Activated naive CD4-positive, alpha-beta T cell treated with anti-CD3 and anti-CD28 coated beads for 36 hours (primary cell): ENCODE measurements at places on chromosomes 16 and 17.

GRCh38 chr16:66580605-66581209 is 1.4 kb downstream of the CMTM2 start:
- no peak for DNase-seq

DNA sequence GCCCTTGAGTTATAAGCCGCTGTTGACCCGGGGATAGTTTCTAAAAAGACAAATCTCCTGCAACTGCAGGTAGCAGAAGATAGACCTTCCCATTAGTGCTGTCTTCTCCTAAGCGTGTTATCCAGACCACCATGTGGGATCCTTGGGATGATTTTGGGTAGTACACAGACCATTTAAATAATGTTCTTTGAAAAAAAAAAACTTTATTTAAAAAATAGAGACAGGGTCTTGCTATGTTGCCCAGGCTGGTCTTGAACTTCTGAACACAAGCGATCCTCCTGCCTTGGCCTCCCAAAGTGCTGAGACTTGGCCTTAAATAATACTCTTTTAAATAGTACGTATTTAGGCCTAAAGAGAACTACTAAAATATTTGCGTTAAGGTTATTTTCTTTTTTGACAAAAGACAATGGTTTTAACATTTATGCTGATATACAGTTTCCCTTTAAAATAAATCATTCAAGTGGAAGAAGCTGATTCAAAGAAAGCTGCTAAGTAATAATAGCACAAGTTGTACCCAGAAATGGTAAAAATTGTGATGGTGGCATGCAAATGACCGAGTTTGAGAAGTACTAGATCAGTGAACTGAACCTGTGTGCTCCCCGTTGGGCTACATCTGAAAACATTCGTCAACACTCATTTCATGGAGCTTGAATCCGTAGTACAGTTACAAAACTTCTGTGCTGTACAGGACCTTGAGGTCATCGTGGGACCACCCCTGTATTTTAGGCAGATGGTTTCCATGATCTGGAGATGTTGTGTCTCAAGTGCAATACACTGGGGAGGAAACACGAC is 24.0 kb downstream of the SMARCE1 start:
- DNase-seq: no peak

DNA sequence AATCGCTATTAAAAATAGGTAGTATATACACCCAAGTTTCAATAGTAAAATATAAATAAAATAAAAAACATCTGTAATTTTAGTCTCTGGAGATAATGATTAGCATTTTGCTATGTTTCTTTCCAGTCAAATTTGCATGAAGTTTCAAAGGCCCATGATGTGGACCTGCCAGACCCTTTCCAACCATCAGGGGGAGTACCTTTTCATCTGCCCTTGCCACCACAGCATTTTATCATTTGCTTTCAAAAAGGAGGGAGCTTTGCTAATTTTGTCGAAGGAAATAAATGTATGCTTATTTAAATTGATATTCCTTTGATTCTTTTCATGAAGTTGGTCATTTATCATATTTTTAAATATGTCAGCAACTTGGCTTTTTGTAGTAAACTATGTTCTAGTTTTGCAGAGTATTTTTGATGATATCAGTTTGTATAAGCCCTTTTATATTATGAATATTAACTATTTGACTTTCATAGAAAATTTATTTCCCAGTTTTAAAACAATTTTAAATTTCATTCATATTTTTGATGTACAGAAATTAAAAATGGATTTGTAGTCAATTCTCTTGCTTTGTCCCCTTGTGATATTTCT is 115.2 kb upstream of the NETO2 start:
- DNase-seq: peak; percentile 15

DNA sequence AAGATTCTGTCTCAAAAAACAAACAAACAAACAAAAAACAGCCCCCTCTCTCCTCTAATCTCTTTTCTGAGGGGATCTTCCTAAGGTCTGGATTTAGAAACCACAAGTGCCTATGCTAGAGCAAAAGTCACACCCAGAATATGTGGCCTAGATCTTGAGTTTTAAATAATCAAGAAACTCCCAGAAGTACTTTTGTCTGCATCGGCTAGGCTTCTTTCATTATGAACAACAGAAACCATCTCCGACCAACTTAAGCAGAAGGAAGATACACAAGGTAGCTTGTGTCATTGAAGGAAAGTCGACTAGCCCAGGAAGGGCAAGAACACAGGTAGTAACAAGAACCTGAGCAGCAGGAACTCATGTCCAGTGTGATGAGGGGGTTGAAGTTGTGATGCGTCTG is 73.9 kb upstream of the KIFC3 start:
- DNase-seq: no peak

DNA sequence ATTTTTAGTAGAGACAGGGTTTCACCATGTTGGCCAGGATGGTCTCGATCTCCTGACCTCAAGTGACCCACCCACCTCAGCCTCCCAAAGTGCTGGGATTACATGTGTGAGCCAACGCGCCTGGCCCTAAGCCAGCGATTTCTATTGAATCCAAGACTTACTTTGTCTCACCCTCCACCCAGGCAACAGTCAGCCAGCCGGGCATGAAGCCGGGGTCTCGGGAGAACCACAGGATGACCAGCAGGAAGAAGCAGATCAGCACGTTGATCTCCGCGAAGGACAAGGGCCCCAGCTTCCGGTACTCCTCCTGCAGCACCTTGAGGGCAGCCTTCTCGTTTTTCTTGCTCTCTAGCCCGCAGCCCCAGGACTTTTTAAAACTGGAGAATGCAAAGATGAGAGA is 17.6 kb downstream of the SLC13A5 start:
- no peak for DNase-seq

DNA sequence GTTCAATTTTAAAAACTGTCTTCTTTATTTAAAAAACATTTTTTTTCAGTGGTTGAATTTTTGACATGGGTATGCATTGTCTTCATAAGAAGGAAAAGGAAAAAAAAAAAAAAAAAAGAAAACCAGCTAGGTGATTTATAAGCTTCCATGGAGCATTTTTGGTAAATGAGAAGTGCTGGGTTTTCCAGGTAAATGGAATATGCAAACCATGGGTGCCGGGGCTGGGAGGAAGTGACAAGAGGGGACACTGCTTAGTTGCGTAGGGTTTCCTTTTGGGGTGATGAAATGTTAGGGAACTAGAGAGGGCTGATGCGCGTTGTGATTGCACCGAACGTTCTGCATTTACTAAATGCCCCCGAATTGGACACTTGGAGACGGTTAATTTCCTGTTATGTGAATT is 217.4 kb upstream of the FOXF1 start:
- DNase-seq: no peak

GRCh38 chr16:50401355-50401754 is 32.6 kb upstream of the BRD7 start:
- DNase-seq: no peak

DNA sequence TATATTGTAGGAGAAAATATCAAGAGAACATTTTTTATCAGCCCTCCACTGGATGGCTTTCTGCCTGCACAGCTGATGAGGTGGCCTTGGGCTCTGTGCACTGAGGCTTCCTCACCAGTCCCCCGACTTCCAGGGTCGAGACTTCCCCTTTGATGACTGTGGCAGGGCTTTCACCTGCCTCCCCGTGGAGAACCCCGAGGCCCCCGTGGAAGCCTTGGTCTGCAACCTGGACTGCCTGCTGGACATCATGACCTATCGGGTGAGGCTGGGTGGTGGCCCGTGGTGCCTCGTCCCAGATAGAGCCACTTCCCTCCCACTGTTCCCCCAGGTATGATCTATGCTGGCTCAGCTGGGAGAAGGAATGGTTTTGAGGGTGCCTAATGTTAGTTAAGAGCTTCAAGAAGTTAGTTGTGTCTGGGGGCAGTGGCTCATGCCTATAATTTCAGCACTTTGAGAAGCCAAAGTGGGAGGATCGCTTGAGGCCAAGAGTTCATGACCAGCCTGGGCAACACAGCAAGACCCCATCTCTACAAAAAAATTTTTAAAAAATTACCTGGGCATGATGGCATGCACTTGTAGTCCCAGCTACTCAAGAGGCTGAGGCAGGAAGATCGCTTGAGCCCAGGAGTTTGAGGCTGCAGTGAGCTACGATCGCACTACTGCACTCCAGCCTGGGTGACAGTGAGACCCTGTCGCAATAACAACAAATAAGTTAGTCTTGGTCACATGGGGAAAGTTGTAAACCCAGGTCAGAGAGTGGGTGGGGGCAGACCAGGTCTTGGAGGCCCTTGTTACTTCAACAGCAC is 11.8 kb downstream of the FCSK start:
- no peak for DNase-seq

DNA sequence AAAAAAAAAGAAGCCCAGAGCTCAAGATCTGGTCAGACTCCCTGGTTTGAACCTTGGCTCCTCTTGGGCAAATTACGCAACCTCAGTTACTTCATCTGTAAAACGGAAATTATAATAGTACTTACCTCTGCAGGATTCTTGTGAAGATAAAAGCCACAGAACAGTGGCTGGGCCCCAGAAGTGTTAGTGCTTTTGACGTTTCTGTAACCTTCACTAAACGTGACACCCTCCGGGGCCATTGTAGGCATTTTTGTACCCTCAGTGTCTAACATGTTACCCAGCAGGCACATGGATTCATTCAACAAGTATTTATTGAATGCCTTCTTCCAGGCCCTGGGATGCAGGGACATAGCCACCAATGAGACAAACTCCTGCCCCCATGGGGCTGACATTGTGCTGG is 58.0 kb downstream of the PITPNC1 start:
- DNase-seq: peak; percentile 87

- DNase-seq: no peak
Measured at GRCh38 chr16:88754912-88755744, 29.9 kb downstream of the PIEZO1 start.

- DNase-seq: no peak
Measured at GRCh38 chr17:8053600-8053999, 14.7 kb downstream of the ALOX15B start.

- DNase-seq: no peak
Measured at GRCh38 chr17:64161380-64162176, 31.6 kb upstream of the ERN1 start.
